ENCODE measurements at places on chromosomes 4 and X.

- no peak for DNase-seq
These were observed at the start of gene CSN2 for GRCh38 chr4:69965628-69966027. Gene CSN2, minus strand, starts transcription at chr4:69965728. Its CDS starts 4,733 bp downstream, at chr4:69960995.

DNA sequence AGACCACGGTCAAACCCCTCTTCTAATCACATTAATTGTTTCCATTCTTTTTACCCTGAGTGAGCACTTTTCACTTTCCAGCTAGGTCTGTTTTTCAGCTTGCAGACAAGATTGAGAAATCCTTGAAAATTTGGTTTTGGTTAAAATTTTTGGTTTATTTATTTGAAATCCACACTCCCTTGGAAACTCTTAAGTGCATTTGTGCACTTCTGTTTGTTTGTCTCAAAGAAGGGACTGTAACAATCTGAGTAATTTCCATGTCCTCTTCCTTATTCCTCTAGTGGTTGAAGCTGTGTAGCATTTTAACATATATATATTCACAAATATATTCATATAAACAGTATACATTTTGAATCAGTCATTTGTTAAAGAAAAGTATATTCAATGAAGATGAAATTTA is 333.3 kb downstream of the ANK2 start:
- no peak for DNase-seq

- DNase-seq = no peak
These were observed 24.9 kb upstream of the OCIAD2 start for GRCh38 chr4:48931459-48931858.

DNA sequence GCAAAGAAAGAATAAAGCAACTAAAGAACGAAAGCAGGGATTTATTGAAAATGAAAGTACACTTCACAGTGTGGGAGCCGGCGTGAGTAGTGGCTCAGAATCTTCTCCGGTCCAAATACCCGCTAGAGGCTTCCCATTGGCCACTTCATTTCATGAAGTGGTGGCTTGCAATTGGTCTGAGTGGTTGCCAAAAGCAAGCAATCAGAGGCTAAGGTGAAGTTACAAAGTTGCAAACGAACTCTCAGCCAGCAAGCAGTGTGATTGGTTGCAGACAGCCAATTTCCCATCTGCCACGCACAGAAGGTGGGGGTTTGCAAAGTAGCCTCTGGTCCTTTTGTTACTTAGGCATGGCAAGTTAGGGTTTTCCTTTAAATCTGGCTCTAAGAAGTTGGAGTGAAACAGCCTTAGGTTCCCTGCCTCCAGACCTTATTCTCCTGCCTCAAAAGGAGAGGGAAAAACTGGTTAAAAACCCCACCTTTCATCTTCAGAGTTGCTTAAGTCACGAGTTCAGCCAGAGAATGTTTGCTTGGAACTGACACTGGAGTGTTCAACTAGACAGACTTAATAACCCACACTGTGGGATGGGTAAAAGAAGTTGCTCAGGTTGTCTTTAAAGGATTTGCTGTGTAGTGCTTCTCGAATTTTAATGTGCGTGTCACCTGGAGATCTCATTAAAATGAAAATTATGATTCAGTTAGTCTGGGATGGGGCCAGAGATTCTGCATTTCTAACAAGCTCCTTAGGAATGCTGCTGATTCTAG is 6.9 kb upstream of the CLOCK start:
- no peak for DNase-seq

DNA sequence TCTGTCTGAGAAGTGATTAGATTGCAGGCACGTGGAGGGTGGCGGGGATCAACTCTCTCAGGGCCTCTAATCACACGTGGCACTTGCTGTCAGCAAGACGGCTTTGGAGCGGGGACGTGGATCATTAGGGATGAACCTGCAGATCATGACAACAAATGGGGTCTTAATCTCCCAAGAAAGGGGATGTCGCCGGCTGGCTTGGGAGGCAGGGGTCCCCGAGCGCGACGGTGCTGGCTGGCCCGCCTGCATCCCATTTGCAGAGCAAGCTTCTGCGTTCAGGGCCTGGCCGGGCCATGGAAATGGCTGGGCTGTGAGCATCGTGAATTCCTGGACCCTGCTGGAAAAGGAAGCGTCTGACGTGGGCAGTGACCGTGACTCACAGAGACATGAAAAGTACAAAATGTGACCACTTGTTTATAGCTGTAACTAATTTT is 85.1 kb upstream of the SHOX start:
- DNase-seq = no peak

- no peak for DNase-seq
These were observed 46.7 kb downstream of the KCNIP4 start for GRCh38 chr4:21901831-21902230.

- no peak for DNase-seq
These were observed 105.8 kb upstream of the EGFL6 start for GRCh38 chrX:13463608-13464007.

- DNase-seq = no peak
These were observed 101.4 kb upstream of the FRMPD3 start for GRCh38 chrX:107348051-107348450.

- no peak for DNase-seq
These were observed 203.9 kb downstream of the SOWAHB start for GRCh38 chr4:76694056-76694455.

DNA sequence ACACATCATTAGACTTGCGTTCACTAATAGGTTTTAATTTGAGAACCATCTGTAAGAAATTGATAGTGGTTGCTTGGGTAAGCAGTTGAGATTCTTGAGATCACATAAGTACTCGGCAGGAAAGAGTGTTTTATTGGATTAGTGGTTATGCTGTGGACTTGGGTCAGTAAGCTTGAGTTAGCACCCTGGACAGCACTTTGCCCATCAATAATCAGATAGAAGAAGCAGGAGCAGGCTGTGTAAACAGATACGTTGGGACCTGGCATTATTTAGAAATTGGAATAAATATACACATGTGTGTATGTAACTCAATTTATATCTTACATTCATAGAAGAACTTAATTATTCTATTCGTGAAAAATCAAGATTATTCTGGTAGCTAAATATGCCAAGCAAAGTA is 357.5 kb upstream of the SMIM31 start:
- no peak for DNase-seq

- no peak for DNase-seq
These were observed 768.2 kb downstream of the CENPC start for GRCh38 chr4:66777097-66777496.

GRCh38 chr4:182928061-182928460 is 10.9 kb upstream of the DCTD start:
- DNase-seq = no peak

DNA sequence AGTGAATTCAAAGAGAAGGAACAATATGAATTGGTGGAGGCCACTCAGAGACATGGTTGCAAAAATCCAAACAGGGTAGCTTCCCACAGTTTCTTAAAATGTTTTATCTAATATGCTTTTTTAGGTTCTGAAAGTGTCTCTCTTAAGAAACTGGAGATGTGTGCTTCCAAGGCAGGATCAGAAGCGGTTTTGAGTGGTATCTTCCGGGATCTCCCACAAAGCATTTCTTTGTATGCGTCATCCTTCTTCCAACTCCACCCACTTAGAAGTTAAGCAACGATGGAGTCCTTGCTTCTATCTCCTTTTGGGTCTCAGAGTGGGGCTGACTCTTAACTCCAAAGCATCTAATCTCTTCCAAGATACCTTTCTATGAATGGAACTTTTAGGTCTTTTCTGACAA is 196.7 kb downstream of the MID1 start:
- no peak for DNase-seq

GRCh38 chrX:40154250-40154852 is 56.6 kb upstream of the BCOR start:
- no peak for DNase-seq

DNA sequence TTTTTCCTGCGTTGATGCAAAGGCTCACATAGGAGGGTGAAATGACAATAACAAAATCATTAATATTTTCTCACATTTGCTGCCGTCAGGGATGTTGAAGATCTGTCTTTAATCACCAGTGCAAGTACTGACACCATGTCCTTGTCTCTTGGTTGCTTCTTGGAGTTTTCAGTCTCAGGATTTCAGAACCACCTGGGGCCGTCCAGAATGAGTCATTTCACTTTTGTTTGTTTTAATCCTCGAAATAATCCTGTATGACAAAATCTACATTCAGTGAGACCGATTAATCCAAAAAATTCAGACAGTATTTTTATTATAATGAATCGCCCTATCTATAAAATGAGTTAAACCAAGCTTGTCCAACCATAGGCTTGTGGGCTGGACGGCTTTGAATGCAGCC is 47.2 kb downstream of the NEIL3 start:
- DNase-seq = no peak

DNA sequence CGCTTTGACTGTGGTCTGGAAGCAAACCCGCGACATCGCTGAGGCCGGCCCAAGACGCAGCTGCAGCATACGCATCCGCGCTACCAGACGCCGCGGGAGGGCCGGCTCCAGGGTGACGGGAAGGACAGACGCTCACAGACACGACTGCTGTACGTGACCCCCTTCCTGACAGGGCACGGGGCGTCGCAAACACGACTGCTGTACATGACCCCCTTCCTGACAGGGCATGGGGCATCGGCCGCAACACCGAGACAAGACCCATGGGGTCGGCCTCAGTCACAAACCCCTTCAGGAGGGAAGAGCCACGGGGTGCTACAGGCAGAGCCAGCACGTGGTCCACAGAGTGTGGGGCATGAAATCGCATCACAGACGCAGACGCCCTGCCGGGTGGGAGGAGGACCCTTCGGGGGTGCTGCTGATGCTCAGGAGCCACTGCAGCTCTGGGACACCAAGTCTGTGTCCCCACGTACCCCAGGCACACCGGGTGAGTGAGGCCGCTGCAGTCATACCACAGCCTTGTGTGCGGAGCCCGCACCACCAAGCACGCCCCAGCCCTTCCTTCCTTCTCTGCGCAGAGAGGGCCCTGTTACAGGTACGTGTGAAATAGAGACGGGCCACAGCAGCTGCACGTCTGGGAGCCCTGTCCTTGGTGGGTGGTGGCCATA is 38.7 kb upstream of the CPLX1 start:
- no peak for DNase-seq

DNA sequence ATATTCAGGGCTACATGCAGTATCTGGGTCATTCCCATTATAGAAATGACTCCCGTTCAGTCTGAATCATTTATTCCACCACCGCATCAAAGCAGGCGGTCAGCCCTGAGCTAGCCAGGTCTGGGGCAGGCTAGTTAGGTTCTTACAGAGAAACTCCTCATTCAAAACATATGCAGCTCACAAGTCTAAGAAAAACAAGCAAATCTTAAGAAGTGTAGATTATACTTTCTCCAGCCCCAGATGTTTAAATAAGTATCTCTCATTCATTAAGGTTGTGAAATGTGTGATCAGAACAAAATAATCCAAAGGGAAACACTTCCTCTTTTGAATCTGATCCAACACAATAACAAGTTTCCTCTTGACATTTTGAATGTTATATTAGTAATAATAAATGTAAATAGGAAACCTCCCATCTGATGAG is 441.9 kb downstream of the INPP4B start:
- no peak for DNase-seq
